ACHN (cell line): ENCODE measurements at places on chromosomes 7 and 10.
A peak's percentile ranks its signal among the peaks of the same experiment; 100 is the strongest.

DNA sequence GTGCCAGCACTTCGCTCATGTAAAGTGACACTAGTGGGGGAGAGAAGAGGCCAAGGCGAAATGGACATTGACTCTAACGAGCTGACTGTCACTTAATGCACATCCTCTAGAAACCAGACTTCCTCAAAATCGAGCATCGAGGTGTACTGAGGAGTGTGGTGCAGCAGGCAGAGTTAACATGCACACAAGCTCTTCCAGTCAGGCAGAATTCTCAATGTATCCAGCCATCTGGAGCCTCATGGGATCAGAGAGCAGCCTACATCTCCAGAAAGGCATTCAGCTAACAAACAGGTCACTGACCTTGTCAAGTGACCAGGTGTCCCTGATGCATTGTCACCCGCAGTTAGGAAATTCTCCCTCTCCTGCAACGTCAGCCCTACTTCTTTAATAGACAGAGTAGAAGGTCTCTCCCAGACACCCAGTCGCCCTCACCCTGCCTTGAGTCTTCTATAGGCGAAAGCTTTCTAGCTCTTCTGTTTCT lies 259.8 kb upstream of the AOAH start:
- DNase-seq, result no peak

DNA sequence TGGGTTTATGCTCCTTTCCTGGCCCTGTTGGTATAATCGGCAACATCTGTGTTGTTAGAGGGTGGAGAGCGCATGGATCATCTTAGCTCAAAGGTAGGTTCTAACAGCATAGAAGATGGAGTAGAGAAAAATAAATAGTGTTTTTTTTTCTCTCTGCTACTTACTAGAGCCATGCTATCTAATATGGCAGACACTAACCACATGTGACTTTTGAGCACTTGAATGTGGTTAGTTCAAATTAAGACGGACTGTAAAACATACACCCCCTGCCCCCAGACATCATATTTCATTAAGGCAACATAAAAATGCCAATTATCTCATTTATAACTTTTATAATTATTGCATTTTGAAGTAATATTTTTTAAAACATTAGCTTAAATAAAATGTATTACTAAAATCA lies 525.1 kb downstream of the KIF20B start:
- no peak for DNase-seq

GRCh38 chr10:101230183-101230917 lies 1.1 kb upstream of the LBX1 start:
- DNase-seq, result no peak

GRCh38 chr7:39453743-39454355 lies 112.4 kb upstream of the YAE1 start:
- peak; percentile 74 for DNase-seq

GRCh38 chr7:135390829-135391228 lies 119.1 kb downstream of the CNOT4 start:
- no peak for DNase-seq

GRCh38 chr10:49736564-49737113 lies 25.5 kb downstream of the OGDHL start:
- no peak for DNase-seq

DNA sequence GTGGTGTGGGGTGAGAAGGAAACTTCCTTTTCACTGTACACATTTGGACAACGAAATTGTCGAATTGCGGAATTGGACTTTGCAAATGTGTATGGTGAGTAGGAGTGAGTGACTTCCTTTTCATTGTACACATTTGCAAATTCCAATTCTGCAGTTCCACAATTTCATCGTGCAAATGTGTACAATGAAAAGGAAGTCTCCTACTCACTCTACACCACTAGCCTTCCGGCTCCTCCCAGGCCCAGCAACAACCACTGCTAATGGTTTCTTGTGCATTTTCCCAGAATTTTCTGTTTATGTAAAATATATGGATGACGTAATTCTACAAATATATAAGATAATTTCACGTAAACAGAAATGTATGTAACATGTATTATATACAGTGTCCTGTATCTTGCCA lies 118.5 kb downstream of the ARL4A start:
- DNase-seq, result no peak

DNA sequence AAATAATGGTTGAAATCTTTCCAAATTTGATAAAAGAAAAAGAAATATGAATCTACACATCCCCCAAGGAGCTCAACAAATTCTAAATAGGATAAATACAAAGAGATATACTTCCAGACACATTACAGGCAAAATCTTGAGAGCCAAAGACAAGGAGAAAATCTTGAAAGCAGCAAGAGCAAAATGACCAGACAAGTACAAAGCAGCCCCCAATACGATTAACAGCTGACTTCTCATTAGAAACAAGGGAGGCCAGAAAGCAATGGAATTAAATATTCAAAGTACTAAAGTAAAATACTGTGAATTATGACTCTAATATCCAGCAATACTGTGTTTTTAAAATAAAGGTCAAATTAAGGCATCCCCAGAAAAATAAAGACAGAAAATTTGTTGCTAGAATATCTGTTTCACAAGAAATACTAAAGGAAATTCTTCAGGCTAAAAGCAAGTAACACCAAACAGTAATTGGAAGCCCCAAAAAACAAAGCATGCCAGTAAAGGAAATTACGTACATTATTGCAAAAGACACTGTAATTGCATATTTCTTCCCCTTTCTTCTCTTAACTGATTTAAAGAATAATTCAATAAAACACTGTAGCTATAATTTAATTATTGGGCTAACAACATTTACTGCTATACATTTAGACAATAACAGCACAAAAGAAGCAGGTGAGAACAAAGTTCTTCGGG lies 36.4 kb downstream of the ZNF438 start:
- DNase-seq, result no peak

- no peak for DNase-seq
These were observed 3.0 kb downstream of the TBX20 start for GRCh38 chr7:35250941-35251340.

DNA sequence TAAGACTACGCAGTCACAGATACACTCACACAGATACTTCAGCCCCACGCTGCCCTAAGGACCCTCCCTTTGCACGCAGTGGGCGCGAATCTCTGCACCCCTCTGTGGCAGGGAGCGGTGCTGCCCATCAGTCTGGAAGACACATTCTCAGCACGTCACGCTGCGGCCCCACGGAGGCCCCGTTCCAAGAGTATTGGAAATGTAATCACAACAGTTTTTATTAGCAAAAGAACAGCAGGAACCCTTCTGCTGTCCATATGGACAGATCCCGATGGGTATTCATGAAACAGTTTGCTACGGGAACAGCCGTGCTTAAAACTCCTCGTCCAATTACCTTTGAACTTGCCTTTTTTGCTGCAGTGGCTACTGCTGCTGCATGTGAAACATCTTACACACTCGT lies 131.0 kb downstream of the RPS24 start:
- DNase-seq, result no peak

DNA sequence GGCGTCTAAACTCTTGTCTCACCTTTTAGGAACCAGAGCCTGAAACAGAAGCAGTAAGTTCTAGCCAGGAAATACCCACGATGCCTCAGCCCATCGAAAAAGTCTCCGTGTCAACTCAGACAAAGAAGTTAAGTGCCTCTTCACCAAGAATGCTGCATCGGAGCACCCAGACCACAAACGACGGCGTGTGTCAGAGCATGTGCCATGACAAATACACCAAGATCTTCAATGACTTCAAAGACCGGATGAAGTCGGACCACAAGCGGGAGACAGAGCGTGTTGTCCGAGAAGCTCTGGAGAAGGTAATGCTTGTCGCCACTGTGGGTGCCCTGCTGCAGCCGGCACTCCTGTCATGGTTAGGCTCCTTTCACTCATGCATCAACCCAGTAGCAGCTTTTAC lies 113.1 kb downstream of the ZMYND11 start:
- no peak for DNase-seq

- no peak for DNase-seq
These were observed 99.4 kb downstream of the MTPN start for GRCh38 chr7:135877805-135878204.

GRCh38 chr10:104317269-104317710 lies 21.0 kb downstream of the ITPRIP start:
- DNase-seq, result no peak

GRCh38 chr7:29090836-29091601 lies 55.3 kb downstream of the CPVL start:
- DNase-seq, result peak; percentile 13

GRCh38 chr7:28414453-28414852 lies 2.1 kb downstream of the CREB5 start:
- no peak for DNase-seq

GRCh38 chr7:158461824-158462223 lies 125.8 kb downstream of the PTPRN2 start:
- no peak for DNase-seq

GRCh38 chr7:81004098-81004497 lies 85.2 kb upstream of the SEMA3C start:
- no peak for DNase-seq

GRCh38 chr7:77907281-77907680 lies 108.7 kb downstream of the PHTF2 start:
- no peak for DNase-seq

- no peak for DNase-seq
These were observed 35.4 kb downstream of the DRGX start for GRCh38 chr10:49360271-49361177.

DNA sequence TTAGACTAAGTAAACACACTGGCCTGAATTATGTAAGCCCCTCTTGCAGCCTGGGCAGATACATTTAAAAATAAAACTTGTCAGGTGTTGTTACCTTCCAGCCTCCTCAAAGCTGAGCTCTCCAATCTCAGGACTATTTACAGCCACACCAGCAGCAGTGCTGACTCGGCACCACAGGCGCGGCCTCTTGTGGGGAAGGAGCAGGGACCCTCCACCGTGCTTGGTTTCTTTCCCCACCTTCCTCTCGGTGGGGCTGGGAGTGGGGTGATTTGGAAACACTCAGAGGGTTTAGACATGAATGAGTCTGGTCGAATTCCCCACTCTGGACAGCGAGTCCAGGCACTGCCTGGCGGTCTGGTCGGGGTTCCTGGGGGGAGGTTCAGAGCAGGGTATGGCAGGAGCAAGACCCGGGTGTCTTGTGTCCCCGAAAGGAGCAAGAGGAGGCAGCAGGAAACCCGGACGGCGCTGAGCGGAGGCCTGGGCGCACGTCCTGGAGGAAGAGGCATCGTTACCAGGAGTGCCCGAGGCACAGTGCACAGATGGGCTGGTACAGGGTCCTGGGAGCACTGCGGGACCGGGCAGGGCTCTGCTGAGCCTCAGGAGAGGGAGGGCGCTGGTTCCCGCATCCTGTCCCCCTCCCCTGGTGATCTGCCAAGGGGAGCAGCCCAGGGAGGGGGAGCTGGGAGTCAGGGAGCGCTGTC lies 29.2 kb upstream of the CFAP46 start:
- no peak for DNase-seq

- no peak for DNase-seq
These were observed 3.8 kb upstream of the IL6 start for GRCh38 chr7:22723181-22723601.

DNA sequence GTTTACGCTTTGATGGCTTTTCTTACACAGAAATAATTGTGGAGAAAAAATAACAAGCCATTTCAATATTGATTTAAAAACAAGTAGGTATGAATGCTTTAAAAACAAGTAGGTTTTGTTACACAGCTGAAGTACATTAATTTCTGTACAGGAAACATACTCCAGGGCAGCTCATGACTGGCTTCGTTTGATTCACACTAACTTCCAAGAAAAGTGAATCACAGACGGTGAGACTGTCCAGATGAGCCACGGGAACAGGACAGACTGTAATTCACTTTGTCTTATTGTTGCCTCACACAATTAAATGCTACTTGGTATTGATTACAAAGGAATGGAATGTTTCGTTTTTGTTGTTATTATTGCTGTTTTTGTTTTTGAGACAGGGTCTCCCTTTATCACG lies 26.6 kb upstream of the SNX10 start:
- DNase-seq, result no peak

- DNase-seq, result no peak
These were observed 36.5 kb upstream of the PDZD8 start for GRCh38 chr10:117411479-117412399.

- DNase-seq, result no peak
These were observed 30.2 kb downstream of the COBL start for GRCh38 chr7:51286401-51286800.

GRCh38 chr7:127387974-127388373 lies 4.5 kb downstream of the ZNF800 start:
- no peak for DNase-seq

GRCh38 chr7:138029126-138029525 lies 27.2 kb upstream of the CREB3L2 start:
- no peak for DNase-seq

DNA sequence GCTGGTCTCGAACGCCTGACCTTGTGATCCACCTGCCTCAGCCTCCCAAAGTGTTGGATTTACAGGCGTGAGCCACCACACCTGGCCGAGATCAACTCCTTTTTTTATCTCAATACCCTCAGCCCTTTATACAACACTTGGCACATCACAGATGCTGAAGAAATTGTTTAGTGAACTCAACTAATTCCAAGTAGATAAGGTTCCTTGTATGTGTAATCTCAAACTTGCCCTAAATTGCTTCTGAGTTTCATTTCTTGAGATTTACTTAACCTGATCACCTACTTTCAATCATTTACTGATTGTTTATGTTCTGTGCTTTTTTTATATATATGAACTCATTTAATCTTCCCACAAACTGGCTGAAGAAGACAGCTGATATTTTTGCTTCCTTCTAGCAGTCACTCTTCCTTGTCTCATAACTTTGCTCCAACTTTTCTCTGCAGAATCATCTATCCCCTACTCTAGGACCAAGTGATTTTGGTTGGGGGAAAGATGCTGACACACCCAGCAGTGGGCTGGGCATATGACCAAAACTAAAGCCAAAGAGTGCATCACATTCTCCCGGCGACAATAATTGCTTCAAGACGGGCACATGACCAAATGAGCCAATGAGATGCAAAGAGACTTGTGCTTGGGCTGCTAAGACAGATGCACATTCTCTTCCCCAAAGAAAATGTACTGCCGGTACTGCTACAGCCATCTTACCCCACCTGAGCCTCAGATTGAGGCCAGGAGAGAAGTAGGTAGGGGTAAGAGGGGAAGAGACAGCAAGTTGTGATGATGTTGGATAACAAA lies 40.3 kb upstream of the ARID5B start:
- DNase-seq, result no peak

- no peak for DNase-seq
These were observed 24.0 kb downstream of the HOXA1 start for GRCh38 chr7:27071622-27072390.

DNA sequence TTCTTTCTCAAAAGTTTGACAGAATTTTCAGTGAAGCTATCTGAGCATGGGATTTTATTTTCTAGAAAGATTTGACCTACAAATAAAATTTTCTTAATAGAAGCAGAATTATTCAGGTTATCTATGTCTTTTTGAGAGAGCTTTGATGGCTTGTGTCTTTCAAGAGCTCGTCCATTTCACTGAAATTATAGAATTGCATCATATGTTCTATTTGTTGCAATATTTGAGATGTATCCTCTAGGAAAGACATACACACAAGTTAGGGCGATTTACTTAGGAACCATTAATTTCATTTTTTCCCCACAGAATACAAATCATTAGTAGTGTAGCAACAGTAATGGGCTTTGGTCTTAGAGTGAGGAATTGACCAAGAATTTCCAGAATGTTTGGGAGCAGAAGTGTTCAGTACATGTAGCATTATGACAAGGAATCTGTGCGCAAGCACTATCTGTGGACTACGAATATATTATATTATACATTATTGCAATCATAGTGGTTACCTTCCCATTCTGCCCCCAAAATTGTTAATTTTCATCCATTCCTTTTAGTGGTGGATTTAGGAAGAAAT lies 12.8 kb upstream of the COL17A1 start:
- no peak for DNase-seq
